ENCODE measurements at places on chromosomes 12 and 14.
A peak's percentile ranks its signal among the peaks of the same experiment; 100 is the strongest.

DNA sequence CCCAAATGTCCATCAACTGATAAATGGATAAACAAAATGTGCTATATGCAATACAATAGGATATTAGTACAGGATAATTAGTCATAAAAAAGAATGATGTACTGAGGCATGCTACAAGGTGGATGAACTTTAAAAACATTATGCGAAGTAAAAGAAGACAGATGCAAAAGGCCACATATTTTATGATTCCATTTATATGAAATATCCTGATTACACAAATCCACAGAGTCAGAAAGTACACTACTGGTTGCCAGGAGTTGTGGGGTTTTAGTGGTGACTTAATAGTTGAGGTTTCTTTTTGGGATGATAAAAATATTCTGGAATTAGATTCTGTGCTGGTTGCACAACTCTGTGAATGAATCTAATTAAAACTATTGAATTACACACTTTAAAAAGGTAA lies 12.6 kb downstream of the TRIM9 start:
- no peaks in the 10 kb centered on the region for H3K36me3 ChIP-seq
- H3K4me1 ChIP-seq: peaks cover 46% of the 10 kb centered on the region
- peak overlapping the region; percentile 93 for H3K27ac ChIP-seq
- DNase-seq: no peak

DNA sequence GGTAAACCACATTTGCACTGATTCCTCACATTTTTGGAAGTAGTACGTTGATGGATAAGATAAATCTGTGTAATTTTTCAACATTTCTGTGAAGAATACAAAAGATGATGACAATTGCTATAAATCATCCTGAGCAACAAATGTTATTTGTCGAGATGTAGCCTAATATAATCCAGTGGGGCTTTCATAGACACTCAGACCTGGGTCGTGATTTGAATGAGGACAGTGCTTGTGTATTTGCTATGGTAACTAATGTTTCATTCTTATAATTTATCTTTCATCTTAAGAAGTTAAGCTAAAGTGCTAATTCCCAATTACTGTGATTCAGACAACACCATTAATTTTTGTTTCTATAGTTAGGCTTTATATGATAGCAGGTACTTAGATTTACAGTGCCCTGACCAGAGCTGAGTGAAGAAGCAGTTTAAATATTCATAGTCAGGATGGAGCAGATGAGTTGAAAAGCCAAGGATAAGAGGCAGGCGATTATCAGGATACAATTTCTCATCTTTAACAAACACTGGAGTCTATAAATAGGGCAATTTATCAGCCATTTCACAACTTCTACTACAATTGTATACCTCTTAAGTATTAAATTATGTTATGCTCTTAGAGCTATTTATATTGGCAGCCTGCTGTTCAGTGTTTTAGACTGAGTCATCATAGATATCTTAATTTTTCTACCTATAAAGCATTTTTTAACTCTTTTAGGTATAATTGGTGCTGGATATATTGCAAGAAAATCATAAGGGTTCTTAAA lies 359.9 kb downstream of the TRHDE start:
- DNase-seq: no peak
- no peaks in the 10 kb centered on the region for H3K4me1 ChIP-seq
- H3K27ac ChIP-seq: no peak overlapping the region
- peaks cover 2% of the 10 kb centered on the region for H3K27me3 ChIP-seq
- no peak overlapping the region for H3K4me3 ChIP-seq

DNA sequence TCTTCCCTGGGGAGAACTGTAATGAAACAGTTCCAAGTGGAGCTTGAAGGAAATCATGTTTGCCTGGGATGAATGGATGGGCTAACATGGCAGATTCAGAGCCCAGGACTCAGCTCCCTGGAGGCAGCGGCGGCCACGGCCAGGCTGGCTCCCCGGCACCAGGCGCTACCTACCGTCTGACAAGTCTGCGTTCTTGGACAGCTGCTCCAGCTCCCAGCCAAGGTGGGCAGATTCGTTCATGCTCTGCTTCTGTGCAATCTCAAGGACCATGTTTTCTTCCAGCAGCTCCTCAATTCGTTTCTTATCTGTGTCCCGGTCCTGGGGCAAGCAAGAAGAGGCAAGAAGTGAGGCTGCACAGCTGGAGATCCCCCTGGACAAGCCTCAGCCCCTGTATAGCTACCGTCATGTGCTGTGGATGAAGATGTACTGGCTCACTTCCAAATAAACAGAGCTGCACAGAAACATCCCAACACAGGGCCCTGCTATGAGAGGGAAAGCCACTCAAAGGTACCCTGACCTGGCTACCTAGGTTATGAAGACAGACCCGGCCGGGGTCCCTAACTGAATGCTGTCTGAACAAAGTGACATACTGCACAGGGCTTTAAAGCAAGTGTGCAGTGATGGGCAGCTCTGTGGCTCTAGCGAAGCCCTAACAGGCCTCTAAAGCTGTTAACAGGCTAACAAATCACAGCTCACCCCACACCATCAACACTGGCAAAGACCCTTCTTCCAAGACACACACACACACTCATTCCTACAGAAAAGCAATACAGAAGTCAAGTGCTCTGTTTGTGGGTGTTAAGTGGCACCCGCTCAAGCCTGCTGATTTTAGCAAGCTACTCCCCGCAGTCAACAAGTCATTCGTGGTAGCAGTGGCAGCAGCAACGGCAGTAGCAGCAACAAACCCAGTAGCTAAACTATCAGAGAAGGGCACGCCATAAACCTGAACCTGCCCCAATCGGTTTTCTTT lies 80.4 kb upstream of the GPR68 start:
- no peaks in the 10 kb centered on the region for H3K27me3 ChIP-seq
- DNase-seq: no peak
- no peaks in the 10 kb centered on the region for H3K4me1 ChIP-seq
- no peak overlapping the region for H3K4me3 ChIP-seq
- peaks cover 45% of the 10 kb centered on the region for H3K36me3 ChIP-seq

GRCh38 chr14:59538936-59539335 lies 37.7 kb downstream of the CCDC175 start:
- H3K36me3 ChIP-seq: no peaks in the 10 kb centered on the region
- no peak overlapping the region for H3K4me3 ChIP-seq
- no peak overlapping the region for H3K27ac ChIP-seq

DNA sequence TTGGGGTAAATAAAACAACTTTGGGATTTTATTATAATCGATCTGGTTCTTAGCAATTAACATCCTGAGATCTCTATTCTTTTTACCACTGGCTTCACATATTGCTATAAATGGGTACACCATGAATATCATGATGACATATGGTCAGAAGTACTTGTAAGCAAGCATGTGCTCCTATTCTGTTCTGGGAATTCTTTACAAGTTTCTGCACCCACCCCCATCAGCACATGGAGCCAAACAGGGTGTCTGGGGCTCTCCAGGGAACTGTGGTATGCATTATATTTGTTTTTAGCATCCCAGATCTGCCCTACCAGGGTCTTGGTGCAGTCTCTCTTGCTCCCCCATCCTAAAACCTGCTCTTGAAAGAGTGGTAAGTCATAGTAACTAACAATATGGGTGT lies 31.3 kb downstream of the DMAC2L start:
- peaks cover 19% of the 10 kb centered on the region for H3K4me1 ChIP-seq
- H3K4me3 ChIP-seq: no peak overlapping the region
- DNase-seq: no peak
- H3K36me3 ChIP-seq: no peaks in the 10 kb centered on the region
- no peak overlapping the region for H3K27ac ChIP-seq
- H3K27me3 ChIP-seq: no peaks in the 10 kb centered on the region

- peaks cover 15% of the 10 kb centered on the region for H3K4me1 ChIP-seq
- no peaks in the 10 kb centered on the region for H3K27me3 ChIP-seq
- no peak for DNase-seq
These were observed 986.3 kb upstream of the TMEM132C start for GRCh38 chr12:127280393-127281275.

DNA sequence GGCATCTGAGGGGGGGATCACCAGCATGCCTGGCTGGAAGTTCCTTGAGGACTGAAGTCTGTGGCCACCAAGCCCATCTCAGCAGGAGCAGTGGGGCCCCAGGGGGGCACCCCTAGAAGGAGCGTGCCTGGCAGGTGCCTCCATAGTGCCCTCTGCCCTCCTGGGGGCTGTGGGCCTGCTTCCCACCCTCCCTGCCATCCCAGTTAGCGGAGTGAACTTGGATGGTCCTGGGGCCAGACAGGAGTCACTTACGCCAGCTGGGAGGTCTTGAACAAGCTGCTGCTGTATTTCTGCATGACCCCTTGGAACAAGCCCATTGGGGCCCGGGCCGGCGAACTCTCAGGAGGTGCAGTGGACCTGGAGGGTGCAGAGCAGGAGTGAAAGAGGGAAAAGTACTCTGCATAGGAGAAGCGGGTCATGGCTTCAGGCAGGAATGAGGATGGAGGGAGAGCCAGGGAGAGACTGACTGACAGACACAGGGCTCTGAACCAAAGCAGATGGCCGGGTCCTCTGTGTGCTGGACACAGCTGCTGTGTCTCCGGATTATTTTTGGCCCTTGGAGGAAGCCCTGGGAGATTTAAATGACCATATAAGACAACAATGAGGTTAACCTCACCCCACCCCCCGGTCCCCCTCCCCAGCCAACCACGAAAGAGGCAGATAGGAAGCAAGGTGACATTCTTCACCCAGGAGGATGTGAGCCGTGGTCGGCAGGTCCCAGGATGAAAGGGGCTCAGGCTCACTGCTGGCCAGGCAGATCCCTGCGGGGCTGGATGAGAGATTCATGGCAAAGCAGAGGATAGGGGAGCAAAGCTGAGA lies 19.6 kb downstream of the ASB2 start:
- H3K4me1 ChIP-seq: peaks cover 20% of the 10 kb centered on the region
- no peaks in the 10 kb centered on the region for H3K36me3 ChIP-seq
- no peak overlapping the region for H3K27ac ChIP-seq
- H3K27me3 ChIP-seq: no peaks in the 10 kb centered on the region

DNA sequence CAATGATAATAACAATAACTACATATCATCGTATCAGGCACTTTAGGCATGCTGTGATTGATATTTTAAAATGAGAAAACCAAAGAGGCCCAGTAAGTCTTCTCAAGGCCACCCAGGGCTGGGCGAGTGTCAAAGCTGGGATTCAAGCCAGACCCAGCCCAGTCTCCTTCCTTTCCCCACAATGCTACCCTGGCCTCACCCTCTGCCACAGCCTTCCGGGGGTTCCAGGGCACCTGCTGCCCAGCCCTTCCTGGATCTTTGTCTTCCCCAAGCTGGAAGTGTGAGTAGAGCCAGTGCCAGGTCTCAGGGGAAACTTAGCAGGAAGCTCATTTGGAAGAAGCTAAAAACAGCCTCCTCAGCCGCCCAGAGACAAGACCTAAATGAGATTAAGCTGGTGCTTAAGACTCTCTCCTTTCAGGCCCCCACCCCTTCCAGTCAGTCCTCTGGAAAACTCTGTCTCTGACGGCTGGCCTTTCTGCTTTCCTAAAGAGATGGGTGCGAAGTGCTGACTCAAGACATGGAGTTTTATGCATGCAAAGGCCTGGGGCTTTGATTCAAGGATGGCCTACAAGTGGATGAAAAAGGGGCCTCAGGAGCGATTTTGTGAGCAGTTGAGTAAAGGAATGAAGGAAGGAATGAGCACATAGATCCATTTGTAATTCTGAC lies 184.2 kb downstream of the KCNA5 start:
- no peak for DNase-seq
- no peaks in the 10 kb centered on the region for H3K4me1 ChIP-seq
- no peak overlapping the region for H3K27ac ChIP-seq
- H3K4me3 ChIP-seq: no peak overlapping the region
- no peaks in the 10 kb centered on the region for H3K27me3 ChIP-seq
- no peaks in the 10 kb centered on the region for H3K36me3 ChIP-seq

DNA sequence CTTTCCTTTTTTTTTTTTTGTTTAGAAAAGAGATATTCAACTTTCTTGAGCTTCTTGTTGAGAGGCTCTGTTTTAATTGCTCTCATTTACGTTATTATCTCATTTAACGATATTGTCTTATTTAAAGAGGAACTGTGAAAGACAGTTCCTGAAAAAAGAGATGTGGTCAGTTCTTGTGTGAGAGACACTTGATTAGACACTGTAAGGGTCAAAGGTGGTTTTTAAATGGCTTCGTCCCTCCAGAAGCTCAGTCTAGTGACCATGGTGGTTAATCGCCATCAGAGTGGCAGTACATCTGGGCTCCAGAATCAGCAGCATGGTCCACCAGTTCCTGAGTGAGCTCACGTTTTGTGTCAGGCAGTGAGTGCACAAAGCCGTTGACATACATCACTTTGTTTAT lies 57.9 kb upstream of the KCNA5 start:
- no peaks in the 10 kb centered on the region for H3K36me3 ChIP-seq
- H3K27me3 ChIP-seq: no peaks in the 10 kb centered on the region
- H3K27ac ChIP-seq: no peak overlapping the region

DNA sequence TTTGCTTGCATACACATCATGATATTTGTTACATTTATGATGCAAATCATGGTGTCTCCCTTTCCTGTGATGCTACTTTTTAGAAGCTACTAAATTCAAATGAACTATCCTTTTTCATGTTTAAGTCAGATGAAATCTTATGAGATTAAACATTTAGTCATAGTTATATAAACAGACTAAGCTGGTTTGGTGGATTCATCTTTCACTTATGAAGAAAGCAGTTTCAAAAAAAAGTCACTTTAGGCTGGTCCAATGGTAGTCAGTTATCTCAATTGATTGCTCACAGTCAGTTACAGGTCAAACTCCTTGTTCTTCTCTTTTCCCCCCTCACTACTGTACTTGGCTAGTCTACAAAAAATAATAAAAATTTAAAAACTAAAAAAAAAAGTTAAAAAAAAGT lies 19.7 kb downstream of the SYCP3 start:
- no peaks in the 10 kb centered on the region for H3K27me3 ChIP-seq
- no peaks in the 10 kb centered on the region for H3K4me1 ChIP-seq

DNA sequence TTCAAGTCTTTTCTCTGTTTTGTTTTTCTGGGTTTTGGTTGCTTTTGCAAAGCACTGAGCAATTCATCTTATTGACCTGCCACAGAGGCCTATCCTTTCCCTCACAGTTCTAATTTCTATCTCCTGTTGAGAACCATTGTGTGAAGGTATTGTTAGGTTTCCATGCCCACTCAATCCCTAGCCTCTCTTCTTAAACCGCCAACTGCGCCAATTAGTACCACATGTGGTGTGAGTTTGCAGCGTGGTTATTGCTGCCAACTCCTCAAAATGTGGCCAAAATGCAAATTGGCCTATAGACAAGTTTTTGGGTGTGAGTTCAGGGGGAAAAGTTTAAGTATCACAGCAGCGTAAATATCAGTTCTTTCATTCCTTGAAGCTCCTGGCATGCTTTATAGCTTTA lies 232.6 kb downstream of the FLRT2 start:
- H3K27ac ChIP-seq: no peak overlapping the region
- H3K36me3 ChIP-seq: no peaks in the 10 kb centered on the region
- H3K27me3 ChIP-seq: peaks cover 11% of the 10 kb centered on the region

GRCh38 chr12:54127538-54128259 lies 61.1 kb downstream of the SMUG1 start:
- H3K36me3 ChIP-seq: no peaks in the 10 kb centered on the region
- H3K27ac ChIP-seq: no peak overlapping the region
- H3K27me3 ChIP-seq: peaks cover 47% of the 10 kb centered on the region
- H3K4me3 ChIP-seq: peak overlapping the region; percentile 40
- H3K4me1 ChIP-seq: no peaks in the 10 kb centered on the region

DNA sequence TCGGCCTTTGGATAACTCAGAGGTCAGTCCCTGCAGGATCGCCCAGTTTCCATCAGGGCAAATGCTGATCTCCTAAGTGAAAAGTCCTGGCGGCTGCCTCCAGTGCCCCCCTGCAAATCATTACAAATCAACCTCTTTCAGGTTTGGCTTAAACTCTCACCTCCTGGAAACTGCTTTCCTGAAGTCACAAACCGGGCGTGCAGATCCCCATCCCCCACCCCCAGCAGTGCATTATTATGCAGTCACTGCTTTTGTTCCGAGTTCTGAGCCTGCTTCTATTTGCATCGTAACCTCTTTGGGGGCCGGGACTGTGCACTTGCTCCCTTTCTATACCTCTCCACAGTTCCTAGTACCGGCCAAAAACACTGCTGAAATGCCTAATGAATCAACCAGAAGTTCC lies at the start of gene USP44:
TSS of gene USP44 (minus strand) at position 172 of the 400 bp plus-strand sequence. CDS start 17,220 bp downstream, outside the sequence.
- H3K27ac ChIP-seq: no peak within 1 kb of the TSS
- no peak for DNase-seq
- no peaks in the 10 kb centered on the region for H3K36me3 ChIP-seq
- no peak within 1 kb of the TSS for H3K4me3 ChIP-seq
- no peaks in the 10 kb centered on the region for H3K4me1 ChIP-seq
- H3K27me3 ChIP-seq: peaks cover 12% of the 10 kb centered on the region
